SJCRH30 (cell line): ENCODE measurements at places on chromosomes 5 and 9. TPM values are rescaled to one million over a fixed set of nuclear protein-coding genes. Genes with fewer than 3 reads are reported as not detected.

DNA sequence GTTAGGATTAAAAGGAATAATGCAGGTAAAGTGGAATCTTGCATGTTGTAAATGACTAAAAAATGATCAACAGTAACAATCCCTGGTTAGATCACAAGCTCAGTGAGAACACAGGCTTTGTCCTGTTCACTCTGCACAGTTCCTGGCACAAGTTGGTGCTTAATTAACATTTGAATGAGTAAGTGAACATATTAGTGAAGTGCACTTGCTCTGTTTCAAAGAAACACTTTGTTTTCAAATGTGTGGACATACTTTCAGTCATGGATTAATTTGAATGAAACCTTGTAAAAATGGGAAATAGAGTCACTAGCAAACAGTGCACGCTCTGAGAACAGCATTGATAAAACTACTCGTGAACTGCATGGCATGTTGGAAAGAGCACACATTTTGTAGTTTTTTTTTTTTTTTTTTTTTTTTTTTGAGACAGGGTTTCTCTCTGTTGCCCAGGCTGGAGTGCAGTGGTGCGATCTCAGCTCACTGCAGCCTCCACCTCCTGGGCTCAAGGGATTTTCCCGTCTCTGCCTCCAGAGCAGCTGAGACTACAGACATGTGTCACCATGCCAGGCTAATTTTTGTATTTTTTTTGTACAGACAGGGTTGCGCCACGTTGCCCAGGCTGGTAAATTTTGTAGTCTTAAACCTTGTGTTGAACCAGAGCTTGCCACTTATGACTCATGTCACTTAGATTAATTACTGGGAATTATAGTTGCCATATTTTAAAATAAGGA is 159.9 kb downstream of the LURAP1L start:
- H3K36me3 ChIP-seq = no peaks in the 10 kb centered on the region
- H3K27ac ChIP-seq = no peak overlapping the region
- no peaks in the 10 kb centered on the region for H3K4me1 ChIP-seq
- DNase-seq = no peak
- no peak overlapping the region for H3K4me3 ChIP-seq

GRCh38 chr5:176877793-176878331 is 21.3 kb downstream of the HK3 start:
- peaks cover 51% of the 10 kb centered on the region for H3K27me3 ChIP-seq
- no peak for DNase-seq
- no peaks in the 10 kb centered on the region for H3K4me1 ChIP-seq

- H3K27ac ChIP-seq = no peak overlapping the region
- H3K27me3 ChIP-seq = no peaks in the 10 kb centered on the region
- DNase-seq = no peak
- no peaks in the 10 kb centered on the region for H3K36me3 ChIP-seq
Measured at GRCh38 chr5:141040093-141040770, 10.9 kb upstream of the PCDHB1 start.

DNA sequence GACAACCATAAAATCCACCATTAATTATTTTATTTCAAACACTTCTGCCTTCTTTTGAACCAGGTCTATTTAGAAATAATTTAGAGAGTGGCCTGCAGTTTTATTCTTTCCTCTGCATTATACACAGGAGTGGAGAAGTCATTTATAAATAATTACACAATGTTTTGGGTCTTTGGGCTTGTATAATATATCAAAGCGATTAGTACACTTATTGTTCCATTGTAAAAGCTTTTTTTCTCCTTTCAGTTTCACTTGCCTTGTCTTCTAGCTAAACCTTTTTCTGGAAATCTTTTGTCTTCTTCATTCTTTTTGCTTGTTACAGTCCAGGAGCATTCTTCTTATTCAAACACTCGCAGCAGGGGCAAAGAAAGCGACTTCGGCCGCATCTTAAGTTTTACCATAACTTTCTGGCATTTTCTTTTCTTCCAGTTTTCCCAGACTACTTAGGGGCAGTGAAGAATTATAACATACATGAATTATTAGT is 7.3 kb upstream of the NEUROG1 start:
- 0 out of 2 replicates have a peak, but pooled peaks cover 4% of the 10 kb centered on the region for H3K4me1 ChIP-seq
- no peak for DNase-seq
- H3K36me3 ChIP-seq = no peaks in the 10 kb centered on the region
- no peak overlapping the region for H3K4me3 ChIP-seq

DNA sequence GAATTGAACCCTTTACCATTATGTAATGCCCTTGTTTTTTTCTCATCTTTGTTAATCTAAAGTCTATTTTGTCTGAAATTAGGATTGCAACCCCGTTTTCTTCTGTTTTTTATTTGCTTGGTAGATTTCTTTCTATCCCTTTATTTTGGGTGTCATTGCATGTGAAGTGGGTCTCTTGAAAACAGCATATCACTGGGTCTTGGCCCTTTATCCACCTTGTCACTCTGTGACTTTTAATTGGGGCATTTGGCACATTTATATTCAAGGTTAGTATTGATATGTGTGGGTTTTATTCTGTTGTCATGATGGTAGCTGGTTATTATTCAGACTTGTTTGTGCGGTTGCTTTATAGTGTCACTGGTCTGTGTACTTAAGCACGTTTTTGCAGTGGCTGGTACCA is 117.4 kb upstream of the MARCHF11 start:
- H3K4me3 ChIP-seq = no peak overlapping the region
- DNase-seq = no peak
- no peaks in the 10 kb centered on the region for H3K36me3 ChIP-seq
- H3K27ac ChIP-seq = no peak overlapping the region

CYLC2 gene
- total RNA-seq = not detected in 2 replicates

NDUFS6 gene
- 39.2 and 50.9 TPM in 2 replicates for total RNA-seq

DND1 gene
- total RNA-seq = 0.41 and 1.8 TPM in 2 replicates

DNAH5 gene
- 0.16 and 0.30 TPM in 2 replicates for total RNA-seq
